ENCODE measurements at places on chromosomes 2 and 18.

- no peak for DNase-seq
Observed at GRCh38 chr2:113697516-113697915, 58.9 kb downstream of the SLC35F5 start.

DNA sequence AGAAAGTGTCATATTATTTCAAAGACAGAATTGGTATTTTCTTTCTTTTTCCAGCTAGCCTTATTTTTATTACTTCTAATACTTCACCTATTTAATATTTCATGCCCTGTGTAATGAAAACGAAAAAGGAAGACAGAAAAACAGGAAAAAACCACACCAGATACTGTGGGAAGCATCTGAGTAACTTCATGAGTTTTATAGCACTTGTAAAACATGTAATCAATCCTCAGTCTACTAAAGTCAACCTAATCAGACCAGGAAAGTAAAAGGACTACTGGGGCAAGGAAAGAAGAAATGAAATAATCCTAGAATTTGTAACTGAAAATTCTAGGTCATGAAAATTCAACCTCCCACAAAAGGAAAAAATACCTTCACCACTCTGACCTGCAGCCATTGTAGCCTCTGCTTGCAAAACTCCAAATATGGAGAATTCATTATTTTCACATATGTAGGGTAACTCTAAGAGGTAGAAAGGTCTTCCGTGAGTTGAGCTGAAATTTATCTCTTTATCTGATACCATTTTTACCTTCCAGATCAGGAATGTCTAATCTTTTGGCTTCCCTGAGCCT is 34.7 kb upstream of the STRN start:
- DNase-seq = no peak

- DNase-seq = no peak
Observed at GRCh38 chr18:9001209-9001608, 101.3 kb upstream of the NDUFV2 start.

DNA sequence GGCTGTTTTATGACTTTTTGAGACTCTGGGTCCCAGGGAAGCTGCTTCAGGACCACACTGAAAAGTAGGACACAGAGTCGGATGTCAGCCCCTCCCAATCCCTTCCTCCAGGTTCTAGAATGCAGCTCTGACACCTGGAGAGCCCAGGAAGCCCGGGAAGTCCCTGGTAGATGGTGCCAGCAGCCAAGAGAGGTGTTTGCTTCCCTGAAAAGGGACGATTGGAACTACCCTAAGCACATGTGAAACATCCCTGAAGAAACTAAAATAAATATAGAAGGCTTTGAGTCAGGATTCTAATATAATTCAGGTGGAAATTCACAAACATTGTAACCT is 163.2 kb upstream of the CYRIA start:
- DNase-seq = peak; percentile 2

GRCh38 chr2:34388446-34388845 is 789.3 kb upstream of the FAM98A start:
- no peak for DNase-seq

GRCh38 chr2:107553539-107553938 is 273.2 kb upstream of the RGPD4 start:
- no peak for DNase-seq

DNA sequence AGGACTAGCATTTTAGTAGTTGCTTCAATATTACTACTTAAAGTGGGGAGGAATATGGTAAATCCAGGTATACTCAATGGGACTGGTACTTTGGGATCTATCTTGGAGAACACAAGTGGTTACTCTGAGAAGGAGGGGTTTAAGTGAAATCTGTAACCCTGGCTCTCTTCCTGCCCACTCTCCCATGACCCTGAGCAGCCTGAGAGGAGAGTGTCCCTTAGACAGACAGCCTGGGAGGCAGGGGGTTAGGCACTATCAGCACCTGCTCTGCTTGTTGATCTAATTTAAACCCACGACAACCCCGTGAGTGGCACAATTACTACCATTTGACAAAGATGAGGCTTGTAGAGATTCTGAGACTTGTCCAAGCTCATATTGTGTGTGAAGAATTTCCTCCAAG is 395.5 kb downstream of the ALK start:
- no peak for DNase-seq

DNA sequence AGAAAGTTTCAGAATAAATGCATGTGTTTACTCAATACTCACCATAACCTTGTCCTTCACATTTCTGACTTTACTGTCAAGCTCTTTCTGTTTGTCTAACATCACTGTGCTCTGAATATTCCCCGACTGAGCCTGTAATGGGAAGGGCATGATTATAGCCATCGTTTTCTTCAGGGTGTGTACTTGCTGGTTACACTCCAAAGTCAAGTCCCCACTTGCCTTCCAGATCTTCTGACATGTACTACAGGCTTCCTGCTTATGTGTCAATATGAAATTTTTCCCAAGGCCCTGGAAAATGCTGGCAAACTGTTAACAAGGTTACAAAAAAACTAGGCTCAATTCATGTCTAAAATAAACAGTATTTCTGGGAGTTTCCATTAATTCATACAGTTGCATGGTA is 12.9 kb downstream of the STAT1 start:
- DNase-seq = no peak

DNA sequence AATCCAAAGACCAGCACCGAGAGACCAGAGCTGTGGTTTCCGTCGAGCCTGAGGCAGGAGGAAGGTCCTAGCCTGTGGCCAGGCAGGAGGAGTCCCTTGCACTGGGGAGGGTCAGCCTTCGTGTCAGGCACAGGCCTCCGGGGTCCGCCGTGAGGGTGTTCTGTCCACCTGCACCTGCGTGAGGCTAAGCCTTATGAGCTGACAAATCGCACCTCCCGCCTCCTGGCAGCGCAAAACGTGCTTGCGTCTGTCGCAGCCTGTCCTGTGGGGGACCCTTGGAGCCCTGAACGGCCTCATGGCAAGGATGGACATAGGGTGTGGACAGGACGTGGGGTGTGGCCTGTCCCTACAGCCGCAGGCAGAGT is 73.3 kb downstream of the KCNG2 start:
- no peak for DNase-seq

- DNase-seq = no peak
Observed at GRCh38 chr2:201171259-201171814, 11.6 kb upstream of the CASP10 start.

DNA sequence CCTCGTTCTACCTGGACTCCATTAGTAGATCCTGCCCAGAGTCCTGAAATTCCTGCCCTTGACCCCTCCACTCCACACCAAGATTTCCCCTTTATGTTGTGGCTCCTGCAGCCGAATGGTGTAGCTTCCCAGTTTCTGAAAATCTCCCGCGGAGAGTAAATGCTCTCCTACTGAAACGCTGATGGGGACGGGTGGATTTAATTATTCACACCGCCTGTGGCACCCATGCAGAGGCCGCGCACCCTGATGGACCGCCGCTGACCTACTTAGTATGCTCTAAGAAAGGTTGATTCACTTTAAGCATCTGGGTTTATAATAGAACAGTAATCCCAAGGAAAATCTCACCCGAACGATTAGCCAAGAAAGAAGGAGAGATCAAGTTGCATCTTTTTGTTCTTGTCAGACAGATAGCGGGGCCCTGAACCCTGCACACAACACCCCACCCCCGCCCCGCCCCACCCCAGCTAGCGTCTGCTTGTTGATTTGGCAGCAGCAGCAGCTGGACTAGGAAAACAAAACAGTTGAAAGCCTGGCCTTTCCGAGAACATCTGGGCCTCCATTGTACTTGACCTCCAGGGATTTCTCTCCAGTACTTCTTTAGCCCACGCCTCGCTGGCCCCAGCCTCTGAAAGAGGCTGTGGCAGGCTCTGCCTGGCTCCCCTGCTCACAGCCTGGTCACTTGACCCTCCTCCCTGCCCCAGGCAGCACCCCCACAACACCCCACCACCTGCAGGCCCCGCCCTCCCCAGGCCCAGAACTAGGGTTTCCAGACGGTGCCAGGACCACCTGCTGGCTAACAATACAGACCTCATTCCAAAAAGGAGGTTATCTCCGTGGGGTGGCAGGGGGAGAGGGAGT is 53.6 kb downstream of the DPYSL5 start:
- DNase-seq = peak; percentile 77

GRCh38 chr2:98516571-98516970 is 71.9 kb downstream of the INPP4A start:
- no peak for DNase-seq

GRCh38 chr2:174599310-174599921 is 1.8 kb upstream of the WIPF1 start:
- no peak for DNase-seq

GRCh38 chr2:127669056-127669455 is 6.3 kb downstream of the LIMS2 start:
- DNase-seq = no peak

- peak; percentile 34 for DNase-seq
Observed at GRCh38 chr2:196808083-196808665, 981 bp downstream of the C2orf66 start.

DNA sequence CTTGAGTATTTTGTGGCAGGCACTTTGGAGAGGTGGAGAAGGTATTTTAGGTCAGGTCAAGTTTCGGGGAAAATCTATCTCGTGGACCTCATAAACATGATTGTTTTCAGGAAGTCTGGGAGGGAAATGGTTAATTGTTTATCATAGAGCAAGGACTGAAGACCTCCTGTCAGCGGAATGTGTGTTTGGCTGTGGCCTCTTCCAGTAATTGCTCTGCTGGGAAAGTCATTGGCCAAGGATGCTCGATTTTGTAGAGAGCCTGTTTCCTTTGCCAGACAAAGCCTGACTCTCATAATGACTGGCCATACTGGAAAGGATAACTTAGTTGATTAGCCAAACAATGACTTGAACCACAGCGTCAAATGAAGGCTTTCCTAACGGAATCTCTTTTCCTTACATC is 30.0 kb downstream of the IL1R2 start:
- no peak for DNase-seq

DNA sequence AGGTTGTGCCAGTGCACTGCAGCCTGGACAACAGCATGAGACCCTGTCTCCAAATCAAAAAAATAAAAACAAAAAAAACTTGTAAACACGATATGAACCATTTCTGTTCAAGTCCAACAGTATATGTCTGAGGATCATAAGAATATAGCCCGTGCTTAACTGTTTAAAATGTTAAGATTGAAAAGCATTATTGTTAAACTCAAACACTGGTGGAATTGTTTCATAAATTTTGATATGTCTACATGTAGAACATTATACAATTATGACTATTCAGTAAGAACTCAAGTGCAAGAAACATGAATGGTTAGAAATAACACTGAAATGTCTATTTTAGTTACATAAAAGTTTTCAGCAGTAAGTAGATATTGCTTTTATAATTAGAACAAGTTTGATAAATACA is 29.7 kb downstream of the PPIG start:
- no peak for DNase-seq

GRCh38 chr18:23871410-23871809 is 143.1 kb upstream of the TTC39C start:
- peak; percentile 33 for DNase-seq

- peak; percentile 73 for DNase-seq
Observed at GRCh38 chr18:34493099-34493544, 217.0 kb upstream of the DTNA start.

DNA sequence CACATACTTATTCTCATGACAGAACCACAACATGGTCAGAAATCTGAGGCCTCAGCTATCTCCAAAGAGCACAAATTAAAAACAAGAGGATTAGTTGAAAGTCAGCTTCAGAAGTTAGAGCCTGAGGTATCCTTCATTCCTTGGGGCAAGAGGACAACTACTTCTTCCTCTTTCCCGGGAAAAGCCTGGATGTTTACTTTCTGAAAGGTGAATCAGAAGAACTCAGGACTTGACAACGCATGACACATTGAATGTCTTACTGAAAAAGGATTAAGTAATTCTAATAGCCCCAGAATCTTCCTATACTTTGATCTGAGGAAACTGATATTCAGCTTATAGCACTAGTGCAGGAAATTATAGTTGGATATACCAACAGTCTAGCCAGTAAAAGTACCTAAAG is 573.2 kb downstream of the METTL4 start:
- no peak for DNase-seq

DNA sequence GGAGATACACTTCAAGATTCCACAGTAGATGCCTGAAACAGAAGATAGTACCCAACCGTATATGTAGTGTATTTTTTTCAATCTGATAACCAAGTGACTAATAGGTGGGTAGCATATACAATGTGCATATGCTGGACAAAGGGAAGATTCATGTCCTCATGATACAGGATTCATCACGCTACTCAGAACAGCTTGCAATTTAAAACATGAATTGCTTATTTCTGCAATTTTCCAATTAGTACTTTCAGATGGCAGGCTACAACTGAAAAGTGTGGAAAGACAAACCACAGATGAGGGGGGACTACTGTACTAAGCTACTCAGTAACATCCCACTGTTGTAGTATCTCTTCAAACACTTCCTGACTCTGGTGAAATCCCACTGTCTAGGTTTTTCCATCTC is 3.7 kb downstream of the IER3IP1 start:
- no peak for DNase-seq

GRCh38 chr2:156532989-156533388 is 96.8 kb downstream of the GPD2 start:
- DNase-seq = no peak

DNA sequence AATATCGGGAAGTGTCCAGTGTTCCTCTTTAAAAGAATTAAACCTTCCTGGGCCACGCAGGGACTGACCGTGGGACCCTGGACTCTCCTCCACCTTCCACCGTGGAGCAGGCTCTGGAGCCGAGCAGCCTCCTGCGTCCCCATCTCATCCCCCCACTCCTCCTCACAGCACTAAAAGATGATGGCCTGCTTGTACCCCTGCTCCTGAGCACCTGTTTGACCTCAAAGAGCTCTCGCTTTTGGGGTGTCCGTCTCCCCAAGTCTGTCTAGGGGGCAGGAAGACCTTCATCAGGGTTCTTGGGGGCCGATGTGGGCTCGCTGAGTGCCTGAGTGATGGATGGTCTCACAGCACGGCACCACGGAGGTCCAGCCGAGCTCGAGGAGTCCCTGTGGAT is 1.2 kb upstream of the SDC1 start:
- no peak for DNase-seq

- DNase-seq = no peak
Observed at GRCh38 chr2:59217360-59217759, 976.2 kb upstream of the FANCL start.

DNA sequence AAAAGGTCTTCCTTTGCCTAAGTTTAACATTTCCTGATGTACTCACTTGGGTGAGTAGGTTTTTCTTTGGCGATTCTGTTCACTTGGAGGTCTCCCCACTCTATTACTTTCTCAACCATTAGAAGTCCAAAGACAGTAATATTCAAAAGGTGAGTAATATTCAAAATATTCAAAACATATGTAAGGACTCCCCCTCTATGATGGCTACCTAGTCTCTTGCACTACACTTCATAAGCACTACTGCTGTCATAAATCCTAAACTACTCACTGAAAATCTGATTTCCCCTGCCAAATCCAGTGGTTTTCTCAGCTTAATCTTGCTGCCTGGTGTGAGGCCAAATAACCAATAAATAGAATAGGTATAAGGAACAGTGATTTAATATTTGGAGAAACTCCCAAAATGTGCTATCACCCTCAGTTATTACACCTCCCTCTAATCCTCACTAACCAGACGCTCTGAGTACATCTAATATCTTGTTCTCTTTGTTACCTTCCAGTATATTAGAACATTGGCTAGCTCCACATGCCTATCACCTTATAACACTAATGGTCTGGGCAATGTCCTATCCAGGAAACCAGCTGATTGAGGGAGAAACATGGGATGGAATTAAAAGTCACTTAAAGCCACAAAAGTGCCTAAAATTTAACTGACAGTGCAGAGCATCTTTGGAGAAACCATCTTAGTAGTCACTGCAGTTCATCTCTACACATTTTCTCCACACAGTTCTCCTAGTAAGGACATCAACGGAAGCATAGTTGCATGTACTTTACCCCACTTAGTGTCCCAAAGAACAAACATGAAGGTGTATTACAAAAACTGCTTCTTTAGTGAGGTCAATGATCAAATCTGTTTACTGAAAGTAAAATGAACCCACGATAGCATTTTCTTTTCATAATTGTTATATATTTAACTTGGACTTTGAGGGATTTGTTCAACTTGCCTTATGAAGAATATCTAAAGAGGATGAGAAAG is 54.8 kb downstream of the MBD2 start:
- DNase-seq = no peak
